ENCODE measurements at places on chromosomes 4 and X. TPM values are rescaled to one million over a fixed set of nuclear protein-coding genes. Genes with fewer than 3 reads are reported as not detected.
A peak's percentile ranks its signal among the peaks of the same experiment; 100 is the strongest.

UVSSA gene
- total RNA-seq: 19.9 TPM

HS6ST2 gene
- 40.2 TPM for total RNA-seq

GRID2 gene
- total RNA-seq: not detected

GNRHR gene
- not detected for total RNA-seq

XPNPEP2 gene
- total RNA-seq: not detected

ASB9 gene
- 10.8 TPM for total RNA-seq

CAMK2D gene
- total RNA-seq: 28.3 TPM

FAM47A gene
- not detected for total RNA-seq

HAUS7 gene
- 38.6 TPM for total RNA-seq

SLC30A9 gene
- total RNA-seq: 43.4 TPM

MEPE gene
- not detected for total RNA-seq

DNA sequence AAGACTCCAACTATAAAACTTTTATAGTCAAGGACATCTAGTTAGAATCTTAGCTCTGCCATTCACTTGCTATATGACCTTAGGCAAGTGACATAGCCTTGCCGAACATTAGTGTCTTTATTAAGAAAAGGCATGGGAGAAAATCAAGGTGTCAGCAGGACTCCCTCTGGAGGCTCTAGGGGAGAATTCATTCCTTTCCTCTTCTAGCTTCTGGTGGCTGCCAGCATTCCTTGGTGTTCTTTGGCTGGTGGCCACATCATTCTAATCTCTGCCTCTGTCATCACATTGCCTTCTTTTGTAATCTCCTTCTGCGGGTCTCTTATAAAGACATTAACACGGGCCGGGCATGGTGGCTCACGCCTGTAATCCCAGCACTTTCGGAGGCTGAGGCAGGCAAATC lies 99.8 kb downstream of the PPP1R2C start:
- H3K27ac ChIP-seq: no peak overlapping the region
- H3K36me3 ChIP-seq: no peaks in the 10 kb centered on the region
- peak; percentile 3 for DNase-seq
- no peaks in the 10 kb centered on the region for H3K27me3 ChIP-seq
- no peaks in the 10 kb centered on the region for H3K4me1 ChIP-seq

DNA sequence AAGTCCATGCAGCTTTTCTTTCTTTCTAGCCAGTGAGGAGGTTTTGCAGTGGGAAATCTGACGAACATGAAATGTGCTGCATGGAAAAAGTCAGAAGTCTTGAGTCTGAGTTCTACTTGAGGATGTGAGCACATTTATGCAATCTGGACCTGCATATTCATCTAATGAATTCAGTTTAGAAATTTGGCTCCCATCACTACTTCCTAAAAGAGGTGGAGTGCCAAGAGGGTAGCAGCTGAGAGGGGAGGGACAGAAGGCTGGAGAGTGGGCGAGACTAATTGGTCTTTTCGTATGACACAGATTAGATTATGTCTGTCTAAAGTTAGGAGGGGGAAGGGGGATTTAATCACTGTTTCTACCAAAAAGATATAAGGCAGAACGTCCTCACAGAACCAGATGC lies 535.9 kb downstream of the IQCM start:
- H3K4me3 ChIP-seq: no peak overlapping the region
- no peaks in the 10 kb centered on the region for H3K36me3 ChIP-seq
- no peaks in the 10 kb centered on the region for H3K27me3 ChIP-seq

DNA sequence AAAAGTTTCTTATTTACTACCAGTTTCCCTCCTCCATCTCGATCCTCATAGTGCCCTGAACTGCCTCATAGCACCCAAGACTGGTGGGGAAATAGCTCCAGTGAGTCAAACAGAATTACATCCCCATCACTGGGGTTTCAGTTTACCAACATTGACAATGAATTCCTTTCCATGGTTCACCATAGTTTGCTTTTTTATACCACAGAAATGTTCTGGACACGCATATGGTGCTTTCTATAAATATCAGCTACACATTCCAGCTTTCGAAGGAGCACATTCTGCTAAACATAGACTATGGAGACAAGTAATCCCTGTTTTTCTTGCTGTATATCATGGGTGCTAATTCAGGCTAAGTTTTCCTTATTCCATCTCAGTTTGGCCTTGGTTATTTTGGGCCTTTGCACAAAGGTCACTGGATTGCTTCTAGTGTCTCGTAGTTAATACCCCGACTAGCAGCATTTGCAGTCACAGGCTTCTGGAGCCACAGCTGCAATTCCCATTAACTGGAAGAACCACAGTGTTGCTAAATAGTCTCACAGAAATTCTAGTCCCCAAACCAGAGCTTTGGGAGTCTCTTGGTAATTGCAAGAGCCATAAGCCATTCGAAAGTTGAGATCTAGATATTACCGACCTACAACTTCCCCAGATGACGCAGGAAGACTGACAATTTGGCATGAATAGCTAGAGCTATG lies 53.4 kb upstream of the TRPC3 start:
- H3K36me3 ChIP-seq: no peaks in the 10 kb centered on the region
- peaks cover 3% of the 10 kb centered on the region for H3K4me1 ChIP-seq
- no peak overlapping the region for H3K27ac ChIP-seq

- H3K4me1 ChIP-seq: no peaks in the 10 kb centered on the region
- H3K36me3 ChIP-seq: no peaks in the 10 kb centered on the region
- no peak overlapping the region for H3K27ac ChIP-seq
- no peak overlapping the region for H3K4me3 ChIP-seq
- H3K27me3 ChIP-seq: no peaks in the 10 kb centered on the region
These were observed 82.7 kb downstream of the MBNL3 start for GRCh38 chrX:132406106-132406505.

DNA sequence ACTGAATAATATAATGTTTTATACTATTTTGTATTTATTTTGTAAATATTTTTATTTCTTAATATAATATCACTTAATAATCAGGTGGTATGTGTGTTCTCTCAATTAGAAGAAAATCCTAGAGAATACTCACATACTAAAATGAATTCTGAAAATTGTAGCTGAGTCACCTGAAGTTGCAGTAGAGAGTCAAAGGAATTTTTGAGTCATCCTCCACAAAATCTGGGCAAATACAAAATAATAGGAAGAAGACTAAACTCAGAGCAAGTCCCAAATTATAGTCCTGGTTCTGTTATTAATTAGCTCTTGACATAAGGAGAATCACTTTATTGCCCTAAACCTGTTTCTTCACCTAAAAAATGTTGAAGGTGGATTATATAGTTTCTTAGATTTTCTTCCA lies 57.8 kb downstream of the SPATA4 start:
- H3K27ac ChIP-seq: no peak overlapping the region
- no peaks in the 10 kb centered on the region for H3K4me1 ChIP-seq
- no peak overlapping the region for H3K4me3 ChIP-seq
- DNase-seq: no peak
- H3K36me3 ChIP-seq: no peaks in the 10 kb centered on the region

DNA sequence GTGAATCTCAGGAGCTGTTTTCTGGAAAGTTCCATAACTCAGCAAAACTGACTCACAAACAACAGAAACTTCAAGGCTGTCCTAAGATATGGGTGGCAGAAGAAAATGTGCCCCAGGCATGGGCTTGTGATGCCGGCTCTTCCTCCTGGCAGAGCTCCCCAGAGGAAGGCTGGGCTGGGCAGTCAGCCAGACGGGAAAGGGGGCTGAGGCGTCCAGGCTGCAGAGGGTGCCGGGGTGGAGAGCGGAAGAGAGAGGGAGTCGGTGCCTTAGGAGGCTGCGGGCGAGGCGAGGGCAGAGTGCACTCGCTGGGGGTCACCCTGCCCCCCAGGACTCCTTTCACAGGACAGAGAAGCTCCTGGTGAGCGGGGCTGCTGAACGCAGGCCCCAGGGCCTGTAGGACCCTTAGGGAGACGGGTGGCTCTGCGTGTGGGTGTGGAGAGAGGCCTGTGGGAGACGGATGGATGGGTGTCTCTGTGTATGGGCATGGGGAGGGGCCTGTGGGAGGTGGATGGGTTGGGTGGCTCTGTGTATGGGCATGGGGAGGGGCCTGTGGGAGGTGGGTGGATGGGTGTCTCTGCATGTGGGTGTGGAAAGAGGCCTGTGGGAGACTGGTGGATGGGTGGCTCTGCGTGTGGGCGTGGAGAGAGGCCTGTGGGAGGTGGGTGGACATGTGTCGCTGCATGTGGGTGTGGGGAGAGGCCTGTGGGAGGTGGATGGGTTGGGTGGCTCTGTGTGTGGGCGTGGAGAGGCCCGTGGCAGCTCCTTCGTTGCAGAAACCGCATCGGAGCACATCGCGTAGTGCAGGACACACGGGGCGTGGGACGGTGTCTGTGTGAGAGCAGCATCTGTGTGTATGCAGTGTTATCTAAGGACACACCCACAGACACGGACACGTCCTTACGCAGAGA lies 15.9 kb downstream of the PCGF3 start:
- no peaks in the 10 kb centered on the region for H3K4me1 ChIP-seq
- peaks cover 37% of the 10 kb centered on the region for H3K36me3 ChIP-seq
- no peaks in the 10 kb centered on the region for H3K27me3 ChIP-seq
- no peak for DNase-seq
- no peak overlapping the region for H3K27ac ChIP-seq

DNA sequence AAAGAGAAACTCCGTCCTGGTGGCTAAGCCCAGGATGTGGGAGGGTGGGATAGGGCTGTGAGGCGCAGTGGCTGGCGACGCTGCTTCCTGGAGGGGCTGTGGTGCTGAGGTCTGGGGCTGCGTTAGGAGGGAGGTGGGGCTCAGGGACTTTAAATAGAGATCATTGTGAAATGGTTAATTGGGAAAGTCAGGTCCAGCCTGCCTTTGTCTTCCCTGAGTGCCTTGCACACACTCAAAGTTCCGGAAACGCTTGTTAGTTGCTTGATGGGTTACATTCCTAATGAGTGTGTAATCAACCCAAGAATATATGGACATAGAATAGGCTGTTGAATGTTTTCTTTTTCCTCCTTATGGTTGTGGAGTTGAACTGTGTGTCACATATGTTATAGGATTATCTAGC lies 55.7 kb upstream of the CLDN34 start:
- peaks cover 30% of the 10 kb centered on the region for H3K36me3 ChIP-seq
- H3K4me3 ChIP-seq: peak overlapping the region; percentile 71
- no peaks in the 10 kb centered on the region for H3K27me3 ChIP-seq
- DNase-seq: peak; percentile 53
- peaks cover 29% of the 10 kb centered on the region for H3K4me1 ChIP-seq

- peaks cover 11% of the 10 kb centered on the region for H3K36me3 ChIP-seq
- H3K27me3 ChIP-seq: no peaks in the 10 kb centered on the region
- H3K4me1 ChIP-seq: peaks cover 38% of the 10 kb centered on the region
- DNase-seq: peak; percentile 66
- H3K4me3 ChIP-seq: peak overlapping the region; percentile 59
These were observed 37.7 kb upstream of the OCIAD2 start for GRCh38 chr4:48944252-48944651.

DNA sequence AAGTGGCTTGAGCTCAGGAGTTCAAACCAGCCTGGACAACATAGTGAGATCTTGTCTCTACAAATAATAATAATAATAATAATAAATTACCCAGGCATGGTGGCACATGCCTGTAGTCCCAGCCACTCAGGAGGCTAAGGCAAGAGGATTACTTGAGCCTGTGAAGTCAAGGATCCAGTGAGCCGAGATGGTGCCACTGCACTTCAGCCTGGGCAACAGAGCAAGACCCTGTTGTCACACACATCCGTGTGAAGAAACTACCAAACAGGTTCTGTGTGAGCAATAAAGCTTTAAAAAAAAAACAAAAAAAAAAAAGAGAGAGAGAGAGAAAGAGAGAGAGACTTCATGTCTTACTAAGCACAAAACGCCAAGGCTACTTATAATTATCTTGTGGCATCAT lies 42.5 kb downstream of the ANOS1 start:
- no peak overlapping the region for H3K27ac ChIP-seq
- H3K27me3 ChIP-seq: peaks cover 10% of the 10 kb centered on the region
- no peak overlapping the region for H3K4me3 ChIP-seq
- no peaks in the 10 kb centered on the region for H3K36me3 ChIP-seq
- no peaks in the 10 kb centered on the region for H3K4me1 ChIP-seq

DNA sequence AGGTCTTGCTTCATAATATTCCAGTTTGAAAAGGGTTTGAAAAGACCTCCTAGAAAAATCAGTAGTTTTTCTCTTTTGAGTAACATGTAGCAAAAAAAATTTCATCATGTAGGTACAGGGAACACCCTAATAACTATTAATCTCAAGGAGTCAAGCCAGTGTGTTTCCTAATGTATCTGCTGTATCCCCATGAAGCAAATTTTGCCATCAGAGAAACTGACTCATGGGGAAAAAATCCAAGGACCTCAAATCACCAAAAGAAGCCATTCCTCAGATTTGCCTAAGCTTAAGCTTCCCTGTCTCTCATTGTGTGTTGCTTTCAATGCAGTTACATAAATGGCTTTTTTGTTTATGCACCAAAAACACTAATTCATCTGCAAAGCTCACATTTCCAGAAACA lies 29.7 kb downstream of the F9 start:
- no peaks in the 10 kb centered on the region for H3K27me3 ChIP-seq
- H3K4me3 ChIP-seq: no peak overlapping the region
- no peak overlapping the region for H3K27ac ChIP-seq
- DNase-seq: no peak
- H3K4me1 ChIP-seq: no peaks in the 10 kb centered on the region

DNA sequence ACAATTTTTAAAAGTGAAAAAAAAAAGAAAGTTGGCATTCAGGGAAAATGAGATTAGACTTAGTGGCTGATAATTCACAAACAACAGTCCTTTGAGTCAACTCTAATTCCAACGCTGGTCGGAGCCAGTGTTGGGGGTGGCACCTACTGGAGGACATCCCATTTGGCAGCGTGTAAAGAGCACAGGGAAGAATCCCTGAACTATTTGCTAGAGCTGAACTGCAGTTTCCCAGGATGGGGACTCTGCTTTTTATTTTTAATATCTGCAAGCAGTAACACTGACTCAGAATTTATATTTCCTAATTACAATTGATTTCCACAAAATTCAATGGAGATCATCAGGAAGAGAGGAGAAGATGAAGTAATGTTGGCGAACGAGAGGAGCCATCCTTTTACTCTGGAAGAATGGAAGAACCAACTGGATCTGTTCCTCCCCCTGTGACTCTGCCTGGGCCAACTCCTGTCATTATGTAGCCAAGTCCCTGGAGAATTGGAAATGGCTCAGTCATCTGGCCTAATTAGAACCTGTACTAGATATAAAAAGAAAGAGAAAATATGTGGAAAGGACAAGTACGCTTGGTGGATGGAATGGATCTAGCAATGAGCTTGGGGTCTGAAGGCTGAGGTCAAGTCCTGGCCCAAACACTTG lies 76.7 kb downstream of the IRF2 start:
- peaks cover 13% of the 10 kb centered on the region for H3K36me3 ChIP-seq
- H3K27me3 ChIP-seq: no peaks in the 10 kb centered on the region
- no peak overlapping the region for H3K4me3 ChIP-seq
- DNase-seq: no peak
- H3K4me1 ChIP-seq: no peaks in the 10 kb centered on the region

DNA sequence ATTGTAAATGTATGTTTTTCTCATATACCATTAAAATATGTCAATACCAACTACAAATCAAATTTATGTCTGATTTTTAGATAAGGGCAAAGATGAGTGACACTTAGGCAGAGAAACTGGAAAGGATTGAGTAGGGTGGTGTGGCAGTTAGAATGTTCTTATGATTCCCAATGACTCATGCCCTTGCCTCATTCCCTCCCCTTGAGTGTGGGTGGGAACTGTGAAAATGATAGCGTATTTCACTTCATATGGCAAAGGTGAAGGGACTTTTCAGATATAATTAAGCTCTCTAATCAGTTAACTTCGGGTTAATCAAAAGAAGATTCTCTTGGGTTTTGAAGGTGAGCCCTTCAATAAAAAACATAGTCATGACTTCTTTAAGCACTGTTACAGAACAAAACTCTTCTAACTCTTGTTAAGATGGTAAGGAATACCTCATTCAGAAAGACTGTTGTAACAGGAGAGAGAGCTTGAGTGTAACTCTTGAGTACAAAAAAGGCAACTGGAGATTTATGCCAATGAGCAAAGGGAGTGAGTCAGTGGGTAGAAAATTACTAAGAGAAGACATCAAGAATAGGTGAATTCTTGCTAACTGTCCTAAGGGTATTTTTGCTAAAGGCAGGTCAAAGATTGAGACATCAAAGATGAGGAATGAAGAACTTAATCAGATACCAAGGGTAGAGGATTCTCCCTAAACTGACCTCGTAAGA lies 329.5 kb downstream of the KCTD8 start:
- H3K4me1 ChIP-seq: no peaks in the 10 kb centered on the region
- no peaks in the 10 kb centered on the region for H3K36me3 ChIP-seq
- H3K27me3 ChIP-seq: no peaks in the 10 kb centered on the region
- no peak for DNase-seq

Measured in Calu3 (cell line).